ENCODE measurements at places on chromosomes 6 and 20. TPM values are rescaled to one million over a fixed set of nuclear protein-coding genes. Genes with fewer than 3 reads are reported as not detected.

BPI gene
- not detected for total RNA-seq

- no peak for DNase-seq
These were observed 19.5 kb upstream of the TMX4 start for GRCh38 chr20:8039042-8039441.

DNA sequence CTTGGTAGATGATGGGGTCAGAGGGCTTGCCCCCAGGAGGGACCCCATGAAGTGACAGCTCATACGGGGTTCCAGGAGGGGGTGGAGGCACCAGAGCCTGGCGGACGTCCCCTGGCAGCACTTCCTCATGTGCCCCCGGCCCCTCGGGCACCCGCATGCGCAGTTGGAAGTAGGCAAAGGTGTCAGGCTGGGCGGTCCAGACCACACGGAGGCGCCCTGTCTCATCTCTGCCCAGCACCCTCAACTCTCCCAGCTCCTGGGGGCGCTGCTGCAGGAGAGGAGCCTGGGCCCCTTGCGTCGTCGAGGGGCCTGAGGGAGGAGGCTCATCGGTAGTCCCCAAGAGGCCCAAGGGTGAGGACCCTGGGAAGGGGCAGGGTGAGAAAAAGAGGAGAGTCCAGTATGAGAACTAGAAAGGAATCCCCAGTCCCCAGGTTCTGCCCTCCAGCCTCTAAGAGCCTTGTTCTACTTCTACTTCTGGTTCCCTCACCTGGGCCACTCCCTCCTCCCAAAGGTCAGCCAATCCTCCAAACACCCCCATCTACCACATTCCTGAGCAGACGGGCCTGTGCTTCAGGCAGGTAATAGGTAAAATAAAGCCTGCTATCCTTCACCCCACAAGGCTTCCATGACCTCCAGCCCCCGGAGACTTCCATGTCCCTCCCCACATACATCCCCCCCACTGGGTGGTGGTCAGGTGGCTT lies 23.2 kb downstream of the TNXB start:
- no peak for DNase-seq

DNA sequence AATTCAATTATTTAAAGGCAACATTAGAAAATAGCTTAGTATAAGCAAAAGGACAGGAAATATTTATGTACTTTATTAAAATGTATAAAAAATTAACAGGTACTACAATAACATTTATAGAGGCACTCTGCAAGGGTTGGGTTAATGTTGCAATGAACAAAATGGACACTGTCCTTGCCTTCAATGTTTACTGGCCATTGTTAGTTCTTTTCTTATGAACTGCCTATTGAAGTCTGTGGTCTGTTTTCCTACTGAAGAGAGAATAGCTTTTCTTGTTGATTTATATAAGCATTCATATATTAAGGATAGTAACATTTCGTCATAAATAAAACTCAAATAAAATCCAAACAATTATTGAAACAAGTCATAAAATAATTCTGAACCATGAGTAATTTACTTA lies 135.3 kb upstream of the BEND6 start:
- no peak for DNase-seq

GABRR2 gene
- 0.22 TPM for total RNA-seq

- no peak for DNase-seq
These were observed 30.5 kb downstream of the MUC22 start for GRCh38 chr6:31040801-31041200.

DNA sequence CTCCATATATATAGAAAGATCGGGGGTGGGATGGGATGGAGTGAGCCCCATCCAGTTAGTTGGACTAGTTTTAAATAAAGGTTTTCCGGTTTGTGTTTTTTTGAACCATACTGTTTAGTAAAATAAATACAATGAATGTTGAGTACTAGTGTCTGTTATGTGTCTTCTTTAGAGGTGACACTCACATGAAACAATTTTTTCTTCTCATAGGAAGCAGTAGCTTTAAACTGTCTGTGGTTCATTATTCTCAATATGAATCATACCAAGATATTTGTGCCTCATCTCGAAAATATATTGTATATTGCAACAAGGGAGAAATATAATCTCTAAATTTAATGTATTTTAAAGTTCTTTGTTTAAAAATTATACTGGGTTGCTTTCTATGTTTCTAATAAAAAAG lies 33.4 kb downstream of the HSF2 start:
- no peak for DNase-seq

GRCh38 chr6:167685654-167686053 lies 141.1 kb upstream of the AFDN start:
- no peak for DNase-seq

- no peak for DNase-seq
These were observed 518.1 kb downstream of the HDGFL1 start for GRCh38 chr6:23087471-23087870.

BPIFB4 gene
- total RNA-seq: not detected

SLC44A4 gene
- total RNA-seq: not detected

TRIM15 gene
- not detected for total RNA-seq

PRRC2A gene
- 80.7 TPM for total RNA-seq

DPPA5 gene
- not detected for total RNA-seq

ARMH2 gene
- total RNA-seq: not detected

DNA sequence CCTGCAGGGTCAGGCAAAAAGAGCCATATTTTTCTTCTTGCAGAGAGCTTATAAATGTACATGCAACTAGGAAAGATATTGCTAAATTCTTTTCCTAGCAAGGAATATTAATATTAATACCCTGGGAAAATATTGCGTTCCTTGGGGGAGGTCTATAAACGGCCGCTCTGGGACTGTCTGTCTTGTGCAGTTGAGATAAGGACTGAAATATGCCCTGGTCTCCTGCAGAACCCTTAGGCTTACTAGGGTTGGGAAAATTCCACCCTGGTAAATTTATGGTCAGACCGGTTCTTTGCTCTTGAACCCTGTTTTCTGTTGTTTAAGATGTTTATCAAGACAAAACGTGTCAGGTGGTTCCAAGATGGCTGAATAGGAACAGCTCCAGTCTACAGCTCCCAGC lies 121.3 kb upstream of the CARMIL1 start:
- no peak for DNase-seq

TAAR9 gene
- not detected for total RNA-seq

DNA sequence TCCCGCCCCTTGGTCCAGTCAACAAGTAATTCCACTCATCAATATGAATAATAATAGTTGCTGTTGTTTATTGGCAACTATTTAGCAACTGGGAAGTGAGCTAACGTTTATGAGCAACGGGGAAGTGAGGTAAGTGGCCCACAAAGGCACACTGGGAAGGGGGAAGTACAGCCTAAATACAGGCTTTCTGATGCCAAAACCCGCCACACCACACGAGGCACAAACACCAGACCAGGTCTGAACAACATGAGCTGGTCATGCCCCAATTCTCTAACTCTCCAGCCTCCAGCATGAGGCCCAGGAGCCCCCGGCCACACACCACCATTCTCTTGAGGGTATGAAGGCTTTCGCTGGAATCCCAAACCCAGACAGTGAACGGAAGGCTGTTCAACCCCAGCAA lies 50.8 kb downstream of the PREX1 start:
- DNase-seq: no peak

DNA sequence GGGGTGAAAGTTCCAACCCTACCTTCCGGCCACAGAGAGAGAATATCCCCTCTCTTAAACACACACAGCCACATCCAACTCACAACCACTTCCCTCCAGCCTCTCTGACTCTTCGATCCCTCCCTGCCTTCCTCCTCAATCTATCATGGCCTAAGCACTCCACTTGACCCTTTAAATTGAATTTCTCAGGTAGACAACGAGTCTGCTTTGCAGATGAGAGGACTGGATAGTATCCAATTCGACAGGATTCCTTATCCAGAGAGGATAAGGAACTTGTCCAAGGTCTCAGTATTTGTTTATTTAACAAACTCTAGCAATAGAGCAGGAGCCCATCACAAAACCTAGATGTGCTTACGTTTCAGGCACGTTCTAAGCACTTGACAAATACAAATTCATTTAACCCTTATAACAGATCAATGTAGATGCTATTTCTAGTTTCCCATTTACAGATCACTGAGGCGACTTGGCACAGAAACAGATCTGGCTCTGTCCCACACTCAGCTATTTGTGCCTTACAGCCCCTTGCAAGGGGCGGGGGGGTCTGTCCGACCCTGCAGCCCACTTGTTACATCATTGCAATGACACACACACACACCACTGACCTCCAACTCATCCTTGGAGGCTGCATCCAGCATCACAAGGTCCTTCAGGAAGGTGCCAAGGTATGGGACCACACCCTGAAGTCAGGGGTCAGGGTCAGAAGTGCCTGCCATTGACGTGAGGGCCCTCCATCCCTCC lies 4.5 kb downstream of the RGL2 start:
- DNase-seq: no peak

MAP1LC3A gene
- 89.8 TPM for total RNA-seq

- no peak for DNase-seq
These were observed 46.7 kb downstream of the TBC1D7 start for GRCh38 chr6:13281686-13282085.

HLA-DOA gene
- 2.8 TPM for total RNA-seq

DNA sequence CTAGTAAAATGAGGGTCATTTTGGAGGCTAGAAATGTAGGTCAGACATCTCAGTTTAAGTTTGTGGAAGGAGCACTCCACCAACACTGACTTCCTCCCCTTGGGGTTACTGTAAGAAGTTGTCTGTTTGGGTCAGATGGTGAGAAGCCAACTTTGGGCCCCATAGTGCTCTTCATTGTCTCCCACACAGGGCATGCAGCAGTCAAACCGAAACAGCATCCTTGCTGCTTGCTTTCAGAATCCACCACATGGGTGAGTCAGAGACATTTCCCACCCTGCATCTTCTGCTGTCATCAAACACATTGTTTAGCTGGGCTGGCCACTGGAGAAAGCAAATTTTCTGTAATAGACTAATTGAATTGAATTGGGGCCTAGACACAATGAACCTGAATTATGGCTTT lies 16.8 kb downstream of the IL17F start:
- no peak for DNase-seq

GRCh38 chr6:13457577-13457976 lies 29.8 kb downstream of the GFOD1 start:
- DNase-seq: no peak

SF3B5 gene
- 99.5 TPM for total RNA-seq

DNA sequence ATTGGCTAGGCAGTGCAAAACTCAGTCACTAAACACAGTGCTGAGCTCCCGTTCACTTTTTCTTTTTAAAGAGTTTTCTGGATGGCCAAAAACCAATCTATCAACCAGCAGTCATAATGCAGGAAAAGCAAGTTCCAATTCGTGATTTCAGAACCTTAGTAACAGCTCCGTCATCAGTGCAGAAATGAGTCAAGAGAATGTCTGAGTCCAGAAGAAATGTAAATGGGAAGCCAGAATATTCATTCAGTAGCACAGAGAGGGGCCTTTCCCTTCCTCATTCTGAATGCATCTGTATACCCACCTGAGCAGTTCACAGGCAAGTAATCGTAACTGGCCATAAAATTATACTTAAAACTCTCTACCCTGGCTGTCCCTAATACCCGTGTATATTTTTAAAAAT lies 20.4 kb downstream of the HUS1B start:
- no peak for DNase-seq

MRPL14 gene
- total RNA-seq: 37.8 TPM

PPP1R3G gene
- total RNA-seq: 5.8 TPM

DNA sequence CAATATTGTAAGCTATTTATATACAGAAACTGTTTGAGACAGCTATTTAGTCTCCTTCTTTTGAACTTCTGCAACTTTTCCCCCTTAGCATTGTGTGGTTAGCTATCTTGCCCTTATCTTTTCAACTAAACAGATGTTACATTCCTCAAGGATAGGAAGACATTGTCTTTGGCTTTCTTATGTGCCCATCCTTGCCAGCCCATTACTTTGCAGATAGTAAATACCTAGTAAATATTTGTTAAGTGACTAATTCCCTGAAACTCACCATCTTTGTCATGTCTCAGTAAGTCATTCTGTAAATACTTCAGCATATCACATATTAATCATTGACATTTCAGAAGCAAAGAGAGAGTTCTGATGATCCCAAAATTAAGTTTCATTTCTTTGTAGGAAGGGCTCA lies 69.1 kb upstream of the FLRT3 start:
- DNase-seq: no peak

DNA sequence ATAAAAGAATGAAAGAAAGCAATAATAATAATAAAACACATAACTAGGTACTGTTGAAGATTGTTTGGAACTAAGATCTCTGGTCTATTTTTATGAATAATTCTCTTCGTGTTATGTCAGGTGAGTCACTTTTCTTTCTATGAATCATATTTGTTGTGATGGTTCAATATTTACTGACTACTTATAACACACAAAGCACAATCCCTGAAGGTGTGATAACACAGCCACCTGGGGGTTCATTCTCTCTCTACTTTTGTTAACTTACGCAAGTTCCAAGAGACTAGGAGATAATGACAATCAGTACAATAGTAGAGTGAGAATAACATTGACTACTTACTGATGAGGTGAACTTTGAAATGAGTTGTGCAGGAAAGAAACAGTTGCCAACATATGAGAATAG lies 149.9 kb downstream of the IBTK start:
- DNase-seq: no peak

GRCh38 chr20:47361057-47361915 lies 4.8 kb upstream of the ZMYND8 start:
- DNase-seq: peak; percentile 69

GRCh38 chr6:111406200-111406721 lies 76.8 kb downstream of the REV3L start:
- no peak for DNase-seq

DNA sequence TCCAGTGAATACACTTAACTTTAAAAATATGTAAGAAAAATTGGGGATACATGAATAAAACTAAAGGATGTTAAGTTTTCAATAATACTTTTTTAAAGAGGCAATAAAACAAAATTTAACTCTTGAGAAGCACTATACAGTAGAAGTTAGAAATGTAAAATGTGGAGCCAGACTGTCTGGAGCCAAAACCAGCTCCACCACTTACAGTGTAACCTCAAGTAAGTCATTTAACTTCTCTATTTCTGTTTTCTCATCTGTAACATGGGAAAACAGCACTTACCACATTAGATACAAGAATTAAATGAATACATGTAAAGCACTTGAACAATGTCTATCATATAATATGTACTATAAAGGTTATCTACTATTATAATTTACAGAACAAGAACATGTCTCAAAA lies 6.7 kb downstream of the ATG5 start:
- DNase-seq: no peak

GRCh38 chr6:162856885-162857284 lies 129.1 kb downstream of the PACRG start:
- peak; percentile 40 for DNase-seq

SAMD5 gene
- 1.5 TPM for total RNA-seq

PERP gene
- total RNA-seq: 49.5 TPM

DNA sequence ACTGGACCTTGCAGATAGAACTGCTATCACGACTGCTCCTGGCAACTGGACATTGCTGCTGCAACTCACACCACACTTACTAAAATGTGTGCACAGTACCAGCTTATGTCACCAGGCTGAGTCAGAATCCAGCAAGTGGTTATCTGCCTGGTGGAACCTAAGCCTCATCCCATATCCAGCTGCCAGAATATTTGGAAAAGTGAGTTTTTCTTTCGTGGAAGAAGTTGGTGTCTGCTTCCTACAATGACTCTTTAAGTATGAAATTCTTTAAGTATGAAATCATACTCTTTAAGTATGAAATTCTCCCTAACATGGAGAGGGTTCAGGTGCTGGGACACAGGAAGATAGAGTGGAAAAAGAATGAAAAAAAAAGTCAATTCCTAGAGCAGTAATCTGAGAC lies 16.4 kb upstream of the POLR1H start:
- DNase-seq: no peak

GRCh38 chr6:88120635-88121034 lies 45.5 kb downstream of the CNR1 start:
- DNase-seq: no peak

GRCh38 chr6:161199850-161200249 lies 74.0 kb downstream of the AGPAT4 start:
- DNase-seq: no peak
